ENCODE measurements at places on chromosomes 5 and 9.
A peak's percentile ranks its signal among the peaks of the same experiment; 100 is the strongest.

DNA sequence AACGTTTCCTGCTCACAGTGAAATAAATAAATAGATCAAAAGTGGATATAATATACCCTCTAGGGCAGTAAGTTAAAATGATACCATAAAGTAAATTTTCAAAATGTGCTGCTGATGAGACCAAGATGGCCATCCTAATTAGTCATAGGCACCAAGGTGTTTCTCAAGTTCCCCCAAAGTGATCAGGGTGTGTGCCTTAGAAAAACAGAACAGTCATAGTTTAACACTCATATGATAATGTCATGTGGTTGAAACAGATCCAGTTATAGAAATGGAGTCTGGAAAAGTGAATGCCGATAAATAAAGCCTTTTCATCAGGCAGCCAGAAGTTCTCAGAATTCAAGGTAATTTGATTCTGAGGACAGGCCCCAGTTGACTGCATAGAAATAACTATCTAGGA is 161.5 kb upstream of the CDKN2B start:
- no peak for DNase-seq

GRCh38 chr9:126439883-126440653 is 113.4 kb downstream of the MVB12B start:
- DNase-seq = no peak

GRCh38 chr5:55720188-55720703 is 8.1 kb upstream of the SLC38A9 start:
- no peak for DNase-seq

DNA sequence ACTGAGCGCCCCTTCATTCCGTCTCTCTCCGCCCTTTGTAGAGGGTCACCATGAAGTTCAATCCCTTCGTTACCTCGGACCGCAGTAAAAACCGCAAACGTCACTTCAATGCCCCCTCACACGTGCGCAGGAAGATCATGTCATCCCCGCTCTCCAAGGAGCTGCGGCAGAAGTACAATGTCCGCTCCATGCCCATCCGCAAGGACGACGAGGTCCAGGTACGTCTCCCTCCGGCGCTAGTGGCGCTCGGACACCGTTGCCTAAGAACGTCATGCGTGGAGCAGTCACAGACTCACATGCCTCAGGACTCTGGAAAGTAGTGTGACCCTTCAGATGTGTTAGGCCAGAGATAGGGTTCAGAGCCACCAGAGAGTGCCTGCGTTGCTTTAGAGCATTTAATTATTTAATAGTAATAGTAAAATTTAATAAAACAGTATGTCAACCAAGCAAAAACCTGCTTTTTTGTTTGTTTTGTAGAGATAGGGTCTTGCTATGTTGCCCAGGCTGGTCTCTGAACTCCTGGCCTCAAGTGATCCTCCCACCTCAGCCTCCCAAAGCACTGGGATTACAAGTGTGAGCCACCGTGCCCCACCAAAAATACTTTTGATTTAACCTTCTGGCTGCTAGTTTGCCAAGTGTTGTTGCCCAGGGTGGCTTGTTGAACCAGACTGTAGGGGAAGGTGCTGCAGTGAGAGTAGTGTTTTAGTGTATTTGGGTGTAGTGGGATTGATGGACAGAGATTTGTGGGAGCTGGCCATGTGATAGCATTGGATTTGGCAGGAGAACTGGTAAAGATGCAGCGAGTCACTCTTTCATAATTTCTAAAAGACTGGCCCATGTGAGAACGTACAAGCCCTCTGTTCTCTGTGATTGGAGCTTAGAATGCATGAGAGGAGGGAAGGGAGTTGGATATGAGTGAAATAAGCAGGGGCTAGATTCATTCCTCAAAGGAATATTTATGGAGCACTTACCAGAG is 888 bp downstream of the RPL26L1 start:
- no peak for DNase-seq

GRCh38 chr5:172049226-172049796 is 42.9 kb upstream of the FBXW11 start:
- peak; percentile 63 for DNase-seq

GRCh38 chr9:33080534-33080933 is 4.1 kb upstream of the SMU1 start:
- DNase-seq = no peak

DNA sequence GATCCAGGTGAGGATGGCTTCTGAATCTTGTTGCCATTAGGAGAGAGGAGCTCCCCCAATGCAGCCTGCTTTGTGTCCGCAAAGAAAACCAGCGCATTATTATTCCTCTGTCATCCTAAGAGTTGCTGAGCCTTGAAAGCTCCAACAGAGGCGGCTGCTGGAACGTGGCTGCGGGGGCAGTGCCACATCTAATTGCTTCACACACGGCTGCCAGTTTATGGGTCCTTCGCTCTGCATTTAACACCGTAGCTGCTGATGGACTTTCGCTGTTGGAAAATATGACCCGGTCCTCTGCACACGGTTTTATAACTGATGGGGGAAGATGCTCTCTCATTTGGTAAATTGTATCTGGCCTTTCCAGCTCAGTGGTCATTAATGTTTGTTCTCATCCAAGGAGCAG is 38.0 kb downstream of the ZNF622 start:
- DNase-seq = peak; percentile 64

GRCh38 chr9:71524516-71524915 is 243.8 kb downstream of the CEMIP2 start:
- DNase-seq = no peak

DNA sequence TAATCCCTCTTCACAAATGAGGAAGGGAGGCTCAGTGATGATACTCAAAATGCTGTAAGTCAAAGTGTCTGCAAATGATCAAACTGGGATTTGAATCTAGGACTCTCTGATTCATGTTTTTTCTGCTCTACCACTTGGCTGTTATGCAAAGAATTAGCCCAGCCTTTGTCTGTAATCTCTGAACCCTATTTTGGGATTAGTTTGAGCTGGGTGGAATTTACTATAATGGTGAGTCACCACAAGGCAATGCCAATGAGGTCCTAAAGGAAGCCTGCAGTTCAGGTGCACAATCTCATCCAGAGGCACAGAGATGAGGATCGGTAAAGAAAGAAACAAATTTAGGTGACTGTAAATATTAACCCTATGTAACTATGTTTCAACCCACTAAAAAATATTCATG is 29.2 kb downstream of the RFK start:
- no peak for DNase-seq

GRCh38 chr5:177310757-177311391 is 824 bp downstream of the MXD3 start:
- DNase-seq = peak; percentile 1

- DNase-seq = no peak
Observed at GRCh38 chr5:35675392-35675791, 57.7 kb downstream of the SPEF2 start.

DNA sequence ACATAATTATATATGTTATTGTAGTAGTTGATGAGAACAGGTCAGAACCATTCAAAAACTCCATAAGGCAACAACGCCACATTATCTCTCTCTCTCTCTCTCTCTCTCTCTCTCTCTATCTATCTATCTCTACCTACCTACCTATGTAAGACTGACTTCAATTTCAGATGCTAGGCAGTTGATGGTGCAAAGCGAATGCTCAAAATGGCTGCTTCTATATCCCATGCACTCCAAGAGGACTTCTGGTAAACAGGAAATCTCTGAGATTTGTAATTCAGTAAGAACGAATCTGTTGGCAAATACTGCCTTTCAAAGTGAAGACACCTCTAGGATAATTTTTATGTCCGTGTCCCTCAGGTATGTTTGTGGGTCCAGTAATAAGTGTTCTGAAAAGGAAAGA is 43.7 kb downstream of the MEF2C start:
- no peak for DNase-seq

DNA sequence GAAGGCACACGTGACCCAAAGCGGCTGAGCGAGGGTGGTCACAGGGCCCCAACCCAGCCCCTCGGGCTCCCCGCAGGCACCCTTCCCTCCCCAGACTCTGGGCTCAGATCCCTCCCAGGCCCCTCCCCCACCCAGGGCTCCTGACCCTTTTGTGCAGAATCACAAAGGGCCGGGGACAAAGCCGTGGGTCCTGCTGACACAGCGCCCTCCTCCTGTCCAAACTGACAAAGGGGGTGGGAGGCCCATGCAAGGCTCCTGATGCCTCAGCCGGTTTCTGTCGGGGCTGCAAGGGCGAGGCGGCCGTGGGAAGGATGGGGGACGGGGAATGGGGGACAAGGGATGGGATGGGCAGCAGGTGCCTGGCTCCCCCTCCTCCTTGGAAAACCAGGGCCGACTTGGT is 43.5 kb upstream of the UBAC1 start:
- DNase-seq = no peak

GRCh38 chr9:72271613-72272478 is 93.2 kb downstream of the ZFAND5 start:
- peak; percentile 73 for DNase-seq

DNA sequence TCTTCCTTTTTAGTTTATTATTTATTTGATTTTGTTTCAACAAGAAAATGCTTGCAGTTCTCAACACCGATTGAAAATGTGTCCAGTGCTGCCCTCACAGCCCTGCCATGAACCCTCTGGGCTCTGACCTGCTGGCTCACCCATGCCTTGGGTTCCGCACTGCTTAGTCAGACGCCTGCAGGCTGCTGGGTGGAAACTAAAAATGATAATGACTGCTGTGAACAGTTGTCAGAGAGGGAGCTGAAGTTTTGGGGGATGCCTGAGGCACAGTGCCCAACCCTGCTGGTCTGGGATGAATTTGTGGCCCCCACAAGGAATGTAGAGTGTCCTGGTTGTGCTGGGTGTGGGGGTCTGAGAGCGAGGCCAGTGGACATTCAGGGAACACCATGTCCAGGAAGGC is 22.2 kb upstream of the CFAP157 start:
- no peak for DNase-seq

GRCh38 chr5:1122511-1123294 is 10.8 kb upstream of the SLC12A7 start:
- no peak for DNase-seq

GRCh38 chr5:99305045-99305580 is 376.3 kb upstream of the CHD1 start:
- no peak for DNase-seq

- peak; percentile 58 for DNase-seq
Observed at GRCh38 chr9:34991607-34992375, 2.2 kb downstream of the DNAJB5 start.

GRCh38 chr9:11973011-11973410 is 720.2 kb upstream of the TYRP1 start:
- DNase-seq = no peak
